ENCODE measurements at places on chromosomes 4 and X.

GRCh38 chr4:10565166-10565780 lies 108.0 kb upstream of the ZNF518B start:
- no peak for DNase-seq

DNA sequence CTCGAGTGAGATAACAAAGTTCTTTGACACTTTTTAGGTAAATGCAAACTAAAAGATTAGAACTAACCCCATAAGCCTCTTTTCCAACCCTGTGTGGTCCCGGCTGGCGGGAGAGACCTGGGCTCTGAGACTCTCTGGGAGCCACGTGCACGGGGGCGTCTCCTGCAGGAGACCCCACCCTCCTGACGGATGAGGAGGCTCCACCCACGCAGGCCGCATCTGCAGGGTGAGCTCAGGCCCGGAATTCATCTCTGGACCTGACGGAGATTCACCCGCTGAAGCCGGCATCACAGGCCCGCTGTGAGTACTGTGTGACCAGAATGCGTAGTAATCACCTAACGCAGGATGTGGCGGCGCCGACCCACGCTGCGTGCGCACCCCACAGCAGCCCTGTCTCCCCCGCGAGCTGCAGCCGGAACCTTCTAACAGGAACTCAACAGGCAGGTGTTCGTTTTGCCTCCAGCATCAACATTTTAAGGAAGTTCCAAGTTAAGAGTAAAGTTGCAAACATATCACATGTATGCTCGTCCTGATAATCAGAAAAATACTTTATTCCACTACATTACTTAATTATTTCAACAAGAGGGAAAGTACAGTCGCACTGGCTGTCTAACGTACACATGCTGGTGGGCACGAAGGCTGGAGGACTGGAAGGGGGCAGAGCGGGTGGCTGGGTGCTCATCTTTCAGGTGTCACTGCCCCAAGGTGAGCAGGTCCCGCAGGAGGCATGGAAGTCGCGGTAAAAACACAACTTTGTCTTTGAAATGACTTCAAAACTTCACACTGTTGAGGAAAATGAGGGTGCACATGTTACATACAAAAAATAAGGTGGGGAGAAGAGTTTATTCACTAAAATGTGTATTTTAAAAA lies 44.5 kb downstream of the FGFRL1 start:
- peak; percentile 61 for DNase-seq

DNA sequence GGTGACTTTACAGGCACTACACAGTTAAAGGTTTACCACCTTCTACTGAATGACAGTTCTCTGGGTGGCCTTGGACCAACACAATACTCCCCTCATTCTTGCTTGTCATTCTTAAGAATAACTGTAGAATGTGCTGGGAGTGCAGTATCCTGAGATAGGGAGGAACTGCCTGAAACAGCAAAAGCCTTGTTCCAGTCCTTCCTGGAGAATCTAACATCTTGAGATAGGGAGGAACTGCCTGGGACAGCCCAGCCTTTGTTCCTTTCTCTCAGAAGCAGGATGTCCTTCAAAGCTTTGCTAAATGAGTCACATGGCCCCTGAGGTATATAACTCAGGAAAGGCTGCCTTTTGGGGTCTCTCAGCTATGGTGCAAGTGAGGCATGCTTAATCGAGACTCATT lies 145.7 kb upstream of the MBNL3 start:
- no peak for DNase-seq

- DNase-seq: no peak
These were observed 1.7 kb upstream of the AKAP4 start for GRCh38 chrX:50202539-50202938.

DNA sequence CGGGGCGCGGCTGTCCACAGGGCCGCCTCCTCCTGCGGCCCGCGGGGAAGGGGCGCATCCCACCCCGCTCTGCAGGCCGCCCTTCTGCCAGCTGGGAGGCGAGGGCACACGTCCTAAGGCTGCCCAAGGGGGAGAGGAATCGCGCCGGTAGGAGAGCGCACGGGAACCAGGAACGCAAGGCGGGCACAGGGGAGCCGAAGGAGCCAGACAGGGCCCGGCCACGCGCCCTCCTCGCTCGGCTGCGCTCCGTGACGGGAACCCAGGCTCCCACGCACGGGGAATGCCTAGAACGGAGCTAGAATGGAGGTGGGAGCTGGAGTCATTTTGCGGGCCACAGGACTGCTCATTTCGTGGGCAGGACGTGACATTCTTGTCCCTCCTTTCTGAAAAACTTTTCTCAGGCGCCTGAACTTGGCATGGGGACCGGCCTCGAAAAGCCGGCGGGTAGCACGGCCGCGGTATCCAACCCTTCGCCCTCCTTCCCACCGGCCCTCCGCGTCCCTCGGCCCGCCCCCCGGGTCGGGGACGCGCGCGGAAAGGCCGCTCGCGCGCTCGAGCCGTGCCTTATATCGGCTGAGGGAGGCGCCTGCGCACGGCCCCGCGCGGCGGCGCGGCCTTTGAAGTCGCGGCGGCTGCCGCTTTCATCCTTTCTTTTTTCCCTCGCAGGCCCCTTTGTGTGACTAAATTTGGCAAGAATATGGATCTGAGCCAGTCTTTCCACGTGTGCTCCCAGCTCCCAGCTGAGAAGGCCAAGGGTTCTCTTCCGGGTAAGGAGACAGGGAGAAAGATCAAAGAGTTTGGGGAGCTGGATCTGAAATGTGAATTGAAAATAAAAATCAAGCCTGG lies 4.2 kb upstream of the LEF1 start:
- DNase-seq: no peak

DNA sequence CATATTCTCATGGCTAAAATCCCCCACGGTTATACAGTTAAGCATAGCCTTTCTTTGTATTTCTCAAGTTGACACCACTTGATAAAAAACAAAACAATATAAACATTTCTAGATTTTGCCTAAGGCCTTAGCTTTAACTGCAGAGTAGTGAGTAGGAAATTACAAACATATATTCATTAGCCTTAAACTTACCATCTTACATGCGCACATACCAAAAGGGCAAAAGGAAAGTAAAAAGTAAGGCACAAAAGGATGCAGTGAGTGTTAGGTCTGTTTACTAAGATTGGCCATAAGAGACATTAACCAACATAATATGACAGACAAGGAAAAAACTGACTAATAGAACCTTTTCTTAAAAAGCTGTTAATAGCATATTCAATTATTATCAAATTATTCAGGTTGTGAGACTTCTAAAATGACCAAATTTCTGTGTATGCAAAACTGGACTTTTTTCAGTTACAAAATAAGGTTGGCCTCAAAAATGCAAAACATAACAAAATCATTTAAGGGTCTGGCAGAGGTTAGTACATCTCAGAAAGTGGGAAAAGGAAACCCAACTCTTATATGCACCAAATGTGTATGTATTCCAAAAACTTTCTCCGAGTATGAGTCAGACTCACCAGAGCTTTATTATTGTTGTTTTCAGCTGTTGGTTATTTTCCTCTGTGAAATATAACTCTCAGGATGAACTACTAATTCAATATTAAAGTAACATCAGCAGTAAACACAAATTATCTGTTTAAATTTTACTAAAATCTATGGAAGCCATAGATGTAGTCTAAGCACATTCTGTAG lies 39.9 kb downstream of the SEPSECS start:
- DNase-seq: no peak

GRCh38 chrX:103530545-103530944 lies 11.3 kb upstream of the RAB40A start:
- no peak for DNase-seq

DNA sequence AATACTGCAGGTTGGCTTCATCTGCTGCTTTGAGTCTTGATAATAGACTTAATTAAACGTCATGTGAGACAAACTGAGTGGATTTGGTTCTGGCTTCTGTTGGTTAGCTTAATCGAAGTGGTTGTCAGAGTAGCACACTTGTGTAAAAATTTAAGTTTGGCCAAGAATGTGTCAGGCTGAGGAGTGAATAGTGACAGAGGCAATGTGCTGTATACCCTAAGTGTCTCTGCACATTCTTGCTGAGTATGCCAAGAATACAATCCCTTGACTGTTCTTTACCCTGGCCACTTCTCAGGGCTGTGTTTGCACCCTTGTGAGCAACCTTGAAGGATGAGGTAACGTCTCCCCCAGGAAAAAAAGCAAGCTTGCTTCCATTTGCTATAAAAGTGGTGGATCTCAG lies 14.9 kb downstream of the RPS3A start:
- no peak for DNase-seq
